ENCODE measurements at places on chromosomes 1 and 21.

DNA sequence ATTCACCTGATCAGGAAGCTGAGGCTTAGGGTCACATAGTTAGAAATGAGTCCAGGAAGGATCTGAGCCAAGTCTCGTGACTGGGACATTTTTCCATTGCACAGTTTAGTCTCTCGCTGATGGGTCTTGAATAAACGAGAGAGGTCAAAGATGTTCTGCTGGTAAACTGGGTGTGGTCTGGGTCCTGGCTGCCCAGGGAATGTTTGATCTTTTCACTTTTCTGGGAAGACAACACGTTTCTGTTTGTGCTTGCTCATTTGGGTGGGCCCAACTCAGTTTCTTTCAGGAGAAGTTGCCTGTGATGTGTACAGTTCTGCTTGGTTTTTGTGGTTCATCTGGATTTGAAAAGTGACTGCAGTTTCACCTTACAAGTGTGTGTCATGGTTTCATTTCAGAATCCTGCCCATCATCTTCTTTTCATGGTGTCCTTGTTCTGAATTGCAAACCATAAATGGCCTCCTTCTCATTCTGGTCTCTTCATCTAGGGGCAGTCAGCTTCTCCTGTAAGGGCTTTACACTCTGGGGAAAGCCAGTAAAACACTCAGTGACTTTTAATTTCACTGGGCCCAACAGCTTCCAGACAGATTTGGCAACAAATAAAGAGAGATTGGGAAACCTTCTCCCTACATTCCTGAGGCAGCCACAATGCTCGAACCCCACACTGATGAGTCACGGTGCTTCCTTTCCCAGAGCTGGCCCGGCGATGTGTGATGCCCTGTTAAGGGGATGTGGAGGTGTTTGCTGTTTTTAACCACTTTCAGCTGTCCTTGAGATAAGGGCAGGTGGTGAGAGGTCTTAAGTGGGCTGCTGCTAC, 7.2 kb upstream of the TACSTD2 start:
- DNase-seq, result no peak

GRCh38 chr1:33329600-33330305, 8.9 kb upstream of the A3GALT2 start:
- DNase-seq, result no peak

- DNase-seq, result no peak
These were observed 349.2 kb upstream of the PLD5 start for GRCh38 chr1:242873661-242874060.

GRCh38 chr1:52439976-52440375, 35.6 kb downstream of the PRPF38A start:
- DNase-seq, result no peak

DNA sequence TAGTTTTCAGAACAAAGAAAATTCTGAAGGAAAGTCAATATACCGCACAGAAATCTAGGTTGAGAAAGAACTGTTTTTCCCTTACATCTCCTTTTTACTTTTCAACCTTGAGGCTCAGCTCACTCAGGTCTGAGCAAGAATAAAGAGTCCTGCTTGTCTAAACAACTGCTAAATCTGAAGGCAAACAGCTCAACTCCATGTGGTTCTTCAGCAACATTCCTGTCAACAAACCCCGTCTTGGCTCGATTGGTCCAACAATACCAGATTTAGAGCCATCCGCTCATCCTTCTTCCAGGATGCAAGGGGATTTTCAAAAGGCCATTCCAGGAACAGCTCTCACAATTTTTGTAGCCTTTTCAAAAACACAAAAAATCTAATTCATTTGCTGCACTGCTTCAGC, 119.8 kb downstream of the HLCS start:
- no peak for DNase-seq

GRCh38 chr1:184562806-184563205, 176.0 kb downstream of the C1orf21 start:
- DNase-seq, result no peak

GRCh38 chr1:39109644-39110043, 83.5 kb downstream of the NDUFS5 start:
- no peak for DNase-seq

DNA sequence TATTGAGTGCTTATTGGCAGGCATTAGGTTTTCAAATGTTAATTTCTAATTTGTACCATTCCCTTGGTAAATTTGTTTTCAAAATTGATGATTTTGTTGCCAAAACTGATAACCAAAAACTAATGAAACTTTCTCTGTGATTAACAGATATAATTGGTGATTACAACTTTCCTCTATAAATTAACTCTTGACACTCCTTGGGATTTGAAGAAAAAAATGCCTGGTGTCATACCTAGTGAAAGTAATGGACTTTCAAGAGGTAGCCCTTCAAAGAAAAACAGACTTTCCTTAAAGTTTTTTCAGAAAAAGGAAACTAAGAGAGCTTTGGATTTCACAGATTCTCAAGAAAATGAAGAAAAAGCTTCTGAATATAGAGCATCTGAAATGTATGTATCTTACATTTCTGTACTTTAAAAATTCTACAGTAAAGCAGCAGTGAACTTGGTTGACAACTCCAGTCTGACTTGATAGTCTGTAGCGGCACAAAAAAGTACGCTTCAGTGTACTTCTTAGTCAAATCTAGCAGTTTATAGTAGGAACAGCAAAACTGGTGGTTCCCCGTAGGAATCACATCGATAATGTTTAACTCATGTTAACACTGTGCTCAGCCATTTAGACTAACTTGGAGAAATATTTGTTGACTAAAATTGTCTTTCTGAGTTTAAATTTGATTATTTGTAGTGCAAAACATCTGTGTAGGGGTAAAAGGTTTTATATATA, 3.0 kb downstream of the USP1 start:
- no peak for DNase-seq

DNA sequence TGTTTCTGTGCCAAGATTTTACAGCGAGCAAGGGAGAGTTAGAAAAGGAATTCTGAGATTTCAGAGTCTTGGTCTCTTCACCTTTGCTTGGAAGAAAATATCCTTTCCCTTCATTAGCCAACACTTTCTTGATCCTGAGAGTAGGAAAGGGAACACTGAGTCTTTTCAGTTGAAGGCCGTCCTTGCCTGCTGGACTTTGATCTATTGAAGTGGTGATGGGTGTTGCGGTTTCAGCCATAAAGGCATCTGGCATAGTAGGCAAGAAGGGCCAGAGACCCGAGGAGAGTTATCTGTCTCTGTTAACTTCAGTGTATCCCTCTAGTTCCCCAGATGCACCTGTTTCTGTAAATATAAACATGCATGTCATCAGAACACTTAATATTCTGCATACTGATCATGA, 9.7 kb downstream of the SELE start:
- DNase-seq, result no peak

DNA sequence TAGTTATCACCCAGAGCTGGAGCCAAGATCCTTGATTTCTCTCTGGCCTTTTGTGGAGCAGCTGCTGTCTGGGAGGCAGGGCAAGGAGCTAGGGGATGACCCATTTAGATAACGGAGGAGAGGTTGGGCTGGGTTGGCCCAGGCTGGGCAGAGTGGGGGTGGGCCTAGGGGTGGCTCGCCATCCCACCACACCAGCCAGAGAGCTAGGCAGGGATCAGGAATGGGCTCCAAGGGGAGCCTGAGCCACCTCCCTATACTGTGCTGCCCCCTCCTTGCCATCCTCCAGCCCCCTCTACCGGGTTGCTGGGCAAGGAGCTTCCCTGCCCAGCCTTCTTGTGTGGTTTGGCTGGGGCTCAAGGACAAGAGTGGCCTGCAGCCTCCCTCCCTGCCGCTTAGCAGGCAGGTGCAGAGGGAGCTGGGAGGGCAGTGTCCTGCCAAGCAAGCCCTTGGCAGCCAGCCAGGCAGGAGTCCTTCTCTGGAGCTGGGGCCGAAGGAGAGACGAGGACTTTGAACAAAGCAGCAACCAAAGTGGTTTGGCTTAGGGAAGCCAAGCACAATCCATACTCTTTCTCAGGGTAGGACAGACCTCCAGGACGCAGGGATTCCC, 4.1 kb downstream of the NUAK2 start:
- DNase-seq, result no peak

DNA sequence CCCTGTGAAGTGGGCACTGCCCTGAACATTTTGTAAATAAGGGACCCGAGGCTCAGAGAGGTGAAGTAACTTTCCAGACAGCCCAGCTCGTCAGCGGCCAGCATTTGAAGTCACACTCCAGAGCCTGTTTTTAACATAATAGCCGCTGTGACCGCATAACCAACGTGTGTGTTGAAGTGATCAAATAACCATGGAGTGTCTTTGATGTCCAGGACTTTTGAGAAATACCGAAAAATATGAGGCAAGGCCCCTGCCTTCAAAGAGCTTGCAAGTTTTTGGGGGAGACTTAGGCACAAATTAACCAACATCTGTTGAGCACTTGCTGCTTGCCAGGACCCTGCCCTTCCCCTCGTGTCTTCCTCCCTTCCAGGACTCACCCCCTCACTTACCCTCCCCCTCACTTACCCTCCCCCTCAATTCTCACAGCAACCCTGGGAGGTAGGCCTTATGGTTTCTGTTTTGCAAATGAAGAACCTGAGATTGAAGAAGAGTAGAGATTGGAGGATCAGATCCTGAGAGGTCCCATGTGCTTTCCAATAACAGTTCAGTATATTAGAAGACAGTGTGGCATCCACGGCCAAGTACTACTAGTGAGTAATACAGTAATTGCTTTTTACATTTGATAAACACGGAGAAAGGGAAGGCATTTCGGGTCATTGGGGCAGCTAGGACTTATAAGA, 1.3 kb upstream of the SLC16A1 start:
- peak; percentile 52 for DNase-seq

- DNase-seq, result no peak
These were observed 2.6 kb downstream of the ADAMTS5 start for GRCh38 chr21:26964170-26964778.

GRCh38 chr1:80961464-80962190, 839.1 kb upstream of the ADGRL2 start:
- DNase-seq, result no peak

DNA sequence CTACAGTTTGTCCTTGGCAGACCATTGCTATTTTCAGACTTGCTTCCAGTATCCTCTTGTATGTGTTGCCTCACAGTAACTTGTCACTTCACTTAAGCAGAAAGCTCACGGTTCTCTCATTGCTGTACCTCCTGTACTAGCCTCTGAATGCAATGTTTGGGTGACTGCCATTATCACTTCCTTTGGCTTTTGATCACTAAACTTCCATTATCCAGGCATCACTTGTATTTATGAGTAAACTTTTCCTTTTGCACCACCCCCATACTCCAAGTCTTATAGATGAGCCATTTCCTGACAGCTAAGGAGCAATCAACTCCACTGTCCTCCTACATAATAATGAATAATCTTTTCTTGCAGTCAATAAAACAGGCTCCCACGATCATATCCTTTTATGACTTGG, 255.3 kb downstream of the PDE4B start:
- DNase-seq, result no peak

DNA sequence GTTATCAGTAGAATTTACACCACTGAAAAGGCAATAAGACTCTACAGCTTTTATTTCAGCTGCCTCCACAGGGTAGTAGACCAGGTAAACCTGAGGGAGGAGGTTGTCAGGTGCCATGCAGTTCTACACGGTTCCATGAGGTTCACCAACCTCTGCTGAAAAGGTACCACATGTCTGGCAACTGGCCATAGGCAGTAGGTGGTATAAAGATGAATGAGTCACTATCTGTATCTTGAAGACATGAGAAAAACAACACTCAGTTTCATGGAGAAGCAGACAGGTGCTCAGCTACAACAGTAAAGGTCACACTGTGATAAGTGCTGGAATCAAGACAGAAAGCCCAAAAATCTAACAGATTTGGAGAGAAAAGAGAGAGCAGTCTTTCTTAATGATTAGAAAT, 145.4 kb downstream of the PTGER3 start:
- no peak for DNase-seq

DNA sequence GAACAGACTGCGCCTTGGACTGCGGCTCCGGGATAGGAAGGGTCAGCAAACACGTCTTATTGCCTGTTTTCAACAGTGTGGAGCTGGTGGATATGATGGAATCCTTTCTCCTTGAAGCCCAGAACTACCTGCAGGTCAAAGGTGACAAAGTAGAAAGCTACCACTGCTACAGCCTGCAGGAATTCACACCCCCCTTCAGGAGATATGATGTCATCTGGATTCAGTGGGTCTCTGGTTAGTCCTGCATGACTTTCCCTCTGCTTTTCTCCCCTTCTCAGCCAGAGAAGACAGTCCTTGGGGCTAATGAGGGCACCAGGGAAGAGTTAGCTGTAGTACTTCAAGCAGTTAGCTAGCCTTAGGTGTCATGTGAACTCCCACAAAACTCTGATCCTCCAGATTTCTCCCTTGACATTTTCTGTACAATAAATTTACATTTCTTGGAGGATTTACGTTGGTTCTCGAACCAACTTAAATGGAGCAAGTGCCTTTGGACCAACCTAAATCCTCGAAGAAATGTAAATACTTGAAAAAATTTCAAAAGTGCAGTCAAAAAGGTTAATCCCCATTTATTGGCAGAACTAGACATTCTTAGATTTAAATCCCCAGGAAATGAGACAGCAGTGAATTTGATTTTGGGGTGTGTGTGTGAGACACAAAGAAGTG, 20.9 kb downstream of the NTMT2 start:
- no peak for DNase-seq

GRCh38 chr1:19844731-19845495, 29.8 kb upstream of the RNF186 start:
- DNase-seq, result no peak
